ENCODE measurements at places on chromosomes 16 and 17. TPM values are rescaled to one million over a fixed set of nuclear protein-coding genes. Genes with fewer than 3 reads are reported as not detected.
A peak's percentile ranks its signal among the peaks of the same experiment; 100 is the strongest.

DNA sequence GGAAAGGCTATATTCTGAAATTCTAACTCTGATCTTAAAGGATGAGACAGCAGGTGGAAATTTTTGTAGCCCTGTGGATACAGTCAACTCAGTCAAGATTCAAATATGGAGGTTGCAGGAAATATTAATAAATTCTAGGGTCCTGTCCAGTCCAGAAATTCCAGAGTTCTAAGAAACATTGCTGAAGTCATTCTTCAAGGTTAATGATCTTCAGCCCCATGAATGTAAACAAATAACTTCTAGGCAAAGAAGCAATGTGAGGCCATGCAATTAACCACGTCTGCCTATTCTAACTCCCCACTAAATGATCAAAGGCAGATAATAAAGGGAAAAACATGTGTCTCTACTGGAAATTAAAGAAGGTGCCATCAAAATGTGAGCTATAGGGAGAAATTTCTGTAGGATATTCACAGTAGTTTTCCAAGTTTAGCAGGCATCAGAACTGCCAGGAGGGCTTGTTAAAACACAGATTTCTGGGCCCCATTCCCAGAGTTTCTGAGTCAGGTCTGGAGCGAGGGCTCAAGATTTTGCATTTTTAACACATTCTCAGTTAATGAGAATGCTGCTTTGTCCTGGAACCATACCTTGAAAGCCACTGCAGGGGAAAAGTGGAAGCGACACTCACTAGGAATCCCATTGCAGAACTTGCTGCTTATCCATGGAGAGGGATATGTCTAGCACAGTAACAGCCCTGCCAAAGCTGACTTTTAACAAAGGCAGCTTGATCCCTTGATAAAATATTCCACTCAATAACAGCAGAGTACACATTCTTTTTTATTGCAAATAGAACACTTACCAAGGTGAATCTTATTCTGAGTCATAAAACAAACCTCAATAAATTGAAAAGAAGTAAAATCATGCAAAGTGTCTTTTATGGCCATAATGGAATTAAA is 61.8 kb downstream of the DNAH3 start:
- no peak for DNase-seq

GRCh38 chr17:74833501-74834377 is 25.9 kb downstream of the GRIN2C start:
- peak; percentile 47 for DNase-seq

DNA sequence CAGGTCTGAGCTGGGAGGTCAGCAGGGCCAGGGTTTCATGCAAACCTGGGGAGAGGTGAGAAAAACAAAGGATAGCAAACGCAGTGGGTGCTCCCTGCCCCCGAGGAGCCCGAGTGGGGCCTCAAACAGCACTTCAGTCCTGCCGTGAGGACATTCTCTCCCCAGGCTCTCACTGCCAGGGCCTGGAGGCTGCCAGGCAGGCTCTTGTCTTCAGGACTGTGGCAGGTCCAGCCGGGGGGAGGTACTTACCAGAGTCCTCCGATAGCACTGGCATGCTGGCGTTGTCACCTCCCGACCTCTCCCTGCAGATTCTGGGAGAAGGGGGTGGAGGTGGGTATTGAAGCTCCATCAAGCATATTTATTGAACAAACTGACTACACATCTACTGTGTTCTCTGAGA is 1.3 kb downstream of the MPP3 start:
- DNase-seq, result no peak

GRCh38 chr17:10556301-10557005 is 7.0 kb upstream of the MYH2 start:
- peak; percentile 30 for DNase-seq

DNA sequence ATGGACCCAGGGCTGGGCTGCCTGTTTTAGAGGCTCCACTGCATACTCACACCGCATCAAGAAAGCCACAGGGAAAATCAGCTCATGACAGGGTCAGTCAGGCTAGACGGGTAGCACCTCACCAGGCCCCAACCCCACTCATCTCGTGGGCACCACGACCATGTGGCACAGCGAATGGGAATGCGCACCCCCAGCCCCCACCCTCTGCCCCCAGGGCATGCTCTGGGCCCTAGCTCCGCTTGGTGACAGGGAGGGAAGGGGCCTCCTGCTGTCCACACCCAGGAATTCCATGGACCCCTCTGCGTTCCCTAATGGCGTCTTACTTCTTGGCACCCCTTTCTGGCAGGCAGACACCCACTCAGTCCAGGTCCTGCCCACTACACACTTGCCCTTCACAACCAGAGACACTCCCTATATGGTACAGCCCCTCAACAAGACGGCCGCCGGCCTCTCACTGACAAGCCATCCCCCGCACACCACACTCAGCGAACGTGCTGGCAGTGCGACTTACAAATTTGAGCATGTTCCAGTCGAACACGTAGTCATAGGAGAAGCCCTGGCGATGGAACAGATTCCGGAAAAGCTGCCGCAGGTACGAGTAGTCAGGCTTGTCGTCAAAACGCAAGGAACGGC is 22.1 kb downstream of the SLC16A3 start:
- no peak for DNase-seq

DNA sequence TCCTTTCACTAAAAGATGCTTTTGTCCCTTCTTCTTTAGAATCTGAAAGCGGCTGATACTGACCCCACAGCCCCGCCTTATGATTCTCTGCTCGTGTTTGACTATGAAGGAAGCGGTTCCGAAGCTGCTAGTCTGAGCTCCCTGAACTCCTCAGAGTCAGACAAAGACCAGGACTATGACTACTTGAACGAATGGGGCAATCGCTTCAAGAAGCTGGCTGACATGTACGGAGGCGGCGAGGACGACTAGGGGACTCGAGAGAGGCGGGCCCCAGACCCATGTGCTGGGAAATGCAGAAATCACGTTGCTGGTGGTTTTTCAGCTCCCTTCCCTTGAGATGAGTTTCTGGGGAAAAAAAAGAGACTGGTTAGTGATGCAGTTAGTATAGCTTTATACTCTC is 10.1 kb upstream of the TANGO6 start:
- no peak for DNase-seq

- no peak for DNase-seq
Observed at GRCh38 chr16:65509172-65509571, 387.3 kb upstream of the CDH11 start.

- no peak for DNase-seq
Observed at GRCh38 chr17:80092959-80093358, 8.4 kb upstream of the GAA start.

GRCh38 chr16:84308120-84308519 is 13.4 kb downstream of the WFDC1 start:
- DNase-seq, result peak; percentile 36

GRCh38 chr16:68517606-68518166 is 21.4 kb upstream of the ZFP90 start:
- no peak for DNase-seq

- DNase-seq, result no peak
Observed at GRCh38 chr16:89031715-89032659, 55.0 kb upstream of the CBFA2T3 start.

GRCh38 chr17:72751746-72752145 is 340.7 kb downstream of the SLC39A11 start:
- no peak for DNase-seq

Gene CACNG4
- not detected for total RNA-seq

Gene DGKE
- total RNA-seq, result 5.4 TPM

Gene MILR1
- total RNA-seq, result 7.3 TPM

Gene ACACA
- total RNA-seq, result 43.6 TPM

Gene CDRT15L2
- total RNA-seq, result not detected

Gene GPR142
- not detected for total RNA-seq

Data from HT1080 (cell line).